ENCODE measurements at places on chromosomes 7 and 10.

DNA sequence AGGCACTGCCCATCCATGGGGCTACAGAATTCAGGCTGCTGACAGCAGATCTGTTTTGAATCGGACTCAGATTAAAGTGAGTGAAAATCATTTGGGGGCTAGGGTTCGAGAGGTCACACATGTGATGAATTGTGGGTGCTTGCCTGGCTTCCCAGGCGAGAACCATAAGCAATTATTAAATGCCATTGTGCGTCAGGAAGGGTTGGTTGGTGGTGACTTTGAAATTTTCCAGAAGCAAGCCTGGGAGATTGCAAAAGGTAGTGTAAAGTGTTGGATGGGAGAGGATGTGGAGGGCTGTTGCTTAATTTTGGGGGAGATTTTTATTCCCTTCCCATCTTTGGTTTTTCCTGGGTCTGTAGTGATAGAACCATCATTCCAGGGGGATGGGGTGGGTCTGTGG, 34.6 kb downstream of the LRMDA start:
- DNase-seq = no peak

DNA sequence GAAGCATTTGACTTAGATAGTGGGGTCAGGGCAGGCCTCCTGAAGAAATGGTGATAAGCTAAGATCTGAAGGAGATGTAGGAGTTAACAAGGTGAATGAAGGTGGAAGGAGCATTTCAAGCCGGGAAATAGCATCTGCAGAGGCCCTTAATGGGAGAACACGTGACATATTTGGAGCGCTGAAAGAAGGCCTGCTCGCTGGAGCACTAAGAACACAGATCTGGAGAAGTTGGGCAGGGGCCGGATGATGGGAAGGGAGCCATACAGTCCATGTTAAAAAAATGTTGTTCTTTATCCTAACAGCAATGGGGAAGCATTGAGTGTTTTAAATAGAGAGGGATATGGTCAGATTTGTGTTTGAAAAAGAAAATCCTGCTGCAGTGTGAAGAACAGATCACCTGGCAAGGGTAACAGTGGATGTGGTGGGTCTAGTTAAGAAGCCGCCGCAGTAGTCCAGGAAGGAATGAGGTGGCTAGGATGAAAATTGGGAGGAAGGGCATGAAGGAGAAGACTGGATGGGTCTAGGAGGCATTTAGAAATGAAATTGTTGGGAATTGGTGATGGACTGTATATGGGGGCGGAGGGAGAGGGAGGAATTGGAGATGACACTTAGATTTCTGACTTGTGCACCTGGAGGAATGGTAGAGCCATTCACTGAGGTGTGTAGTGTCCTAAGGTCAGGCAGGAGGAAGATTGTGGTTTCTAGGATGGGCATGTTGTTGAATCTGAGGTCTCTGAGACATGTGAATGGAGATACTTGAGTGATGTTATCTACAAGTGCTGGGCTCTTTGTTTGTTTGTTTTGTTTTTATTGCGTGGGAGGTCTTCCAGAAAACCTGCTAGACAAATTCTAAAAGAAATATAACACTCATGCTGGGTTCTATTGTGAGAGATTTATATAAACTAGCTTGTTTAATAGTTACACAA, 58.4 kb downstream of the MET start:
- DNase-seq = no peak

GRCh38 chr7:157268540-157268939, 68.3 kb upstream of the DNAJB6 start:
- no peak for DNase-seq

DNA sequence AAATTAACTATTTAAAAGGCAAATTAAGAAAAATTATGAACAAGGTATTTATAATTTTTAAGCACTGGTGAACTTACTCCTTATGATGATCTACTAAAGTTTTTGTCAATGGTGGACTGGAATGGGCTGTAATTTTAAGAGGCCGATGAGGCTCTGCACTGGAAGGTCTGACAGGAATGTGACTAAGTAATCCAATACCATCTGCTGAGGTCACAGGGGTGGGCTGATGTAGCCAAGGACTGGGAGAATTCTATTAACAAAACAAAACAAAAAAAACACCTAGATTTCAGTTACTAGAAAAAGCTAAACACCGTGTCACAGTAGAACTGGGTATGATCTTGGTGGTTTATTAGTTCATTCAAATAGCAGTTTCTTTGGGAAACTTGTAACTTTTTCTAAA, 75.9 kb downstream of the NRBF2 start:
- DNase-seq = no peak

DNA sequence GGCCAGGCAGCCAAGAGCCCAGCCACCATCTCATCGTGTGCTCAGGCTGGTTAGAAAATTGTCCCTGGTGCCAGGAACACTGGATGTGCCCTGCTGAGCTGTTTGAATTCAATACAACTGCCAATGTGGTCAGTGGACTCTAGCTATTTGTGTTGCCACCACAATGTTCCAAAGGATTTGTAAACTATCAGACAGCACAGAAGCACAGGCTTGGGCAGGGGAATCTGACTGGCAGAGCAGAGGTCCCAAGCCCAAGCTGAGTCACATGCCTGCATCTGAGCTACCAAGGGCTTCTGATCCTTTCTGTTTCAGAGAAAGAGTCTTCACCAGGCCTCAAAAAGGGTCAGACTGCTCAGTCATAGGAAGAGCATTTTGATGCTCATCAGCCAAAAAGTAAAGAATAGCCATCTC, 232.1 kb upstream of the SEMA3C start:
- peak; percentile 47 for DNase-seq

DNA sequence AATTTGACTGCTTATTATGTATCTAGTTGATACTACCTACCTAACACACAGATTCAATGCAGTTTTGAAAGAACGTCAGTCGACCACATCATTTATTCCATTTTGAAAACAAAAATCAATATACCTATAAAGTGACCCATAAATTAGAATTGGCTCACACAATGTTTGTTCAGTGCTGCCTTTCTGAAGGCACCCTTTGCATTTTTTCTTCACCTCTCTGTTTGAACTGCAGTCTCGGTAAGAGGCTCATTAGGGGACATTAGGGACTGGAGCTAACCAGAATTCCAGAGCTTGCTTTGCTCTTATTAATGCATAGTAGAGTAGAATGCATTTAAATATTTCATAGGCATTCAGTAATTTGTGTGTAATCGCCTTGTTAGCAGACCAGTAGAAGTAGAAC, 234.1 kb downstream of the FOXP2 start:
- no peak for DNase-seq

GRCh38 chr7:12291870-12292269, 80.8 kb downstream of the TMEM106B start:
- DNase-seq = no peak

GRCh38 chr7:143043391-143043790, 8.8 kb upstream of the OR6V1 start:
- DNase-seq = no peak

- no peak for DNase-seq
These were observed 361.0 kb upstream of the ZMIZ1 start for GRCh38 chr10:78707745-78708144.

DNA sequence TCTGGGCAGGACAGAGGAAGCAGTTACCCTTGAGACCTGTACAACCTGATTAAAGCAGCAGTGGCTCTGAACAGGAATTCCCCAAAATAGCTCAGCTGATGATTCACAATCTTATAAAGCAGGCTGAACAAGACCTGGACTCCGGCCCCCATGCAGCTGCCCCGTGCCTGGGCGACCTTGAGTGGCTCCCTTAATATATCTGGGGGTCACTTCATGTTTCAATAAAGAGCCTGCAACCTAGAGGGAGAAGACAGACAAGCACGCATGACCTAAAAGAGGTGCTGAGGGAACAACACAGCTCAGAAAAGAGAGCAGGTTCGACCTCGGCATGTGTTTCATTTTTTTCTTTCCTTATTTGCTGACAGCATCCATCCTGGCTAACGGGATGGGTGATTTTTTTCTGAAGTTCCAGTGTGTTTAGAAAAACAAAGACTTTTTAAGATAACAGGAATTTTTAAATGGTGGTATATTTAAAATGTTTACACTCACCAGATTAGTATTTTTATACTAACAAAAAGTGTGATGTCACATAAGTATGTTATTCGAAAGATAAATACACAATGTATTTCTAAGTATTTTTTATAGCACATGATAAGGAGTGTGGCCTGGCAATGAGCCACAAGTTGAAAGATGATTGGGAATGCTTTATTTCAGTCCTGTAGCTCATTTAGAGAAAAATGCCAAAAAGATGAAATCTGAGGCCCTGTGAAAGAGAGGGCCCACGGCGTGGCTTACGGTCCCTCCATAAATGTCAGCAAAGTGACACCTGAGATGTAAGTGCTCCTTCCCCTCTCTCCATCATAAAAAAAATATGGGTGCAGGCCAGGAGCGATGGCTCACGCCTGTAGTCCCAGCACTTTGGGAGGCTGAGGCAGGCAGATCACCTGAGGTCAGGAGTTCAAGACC, 161.3 kb downstream of the SLIT1 start:
- DNase-seq = no peak

GRCh38 chr7:19210893-19211413, 65.7 kb upstream of the FERD3L start:
- no peak for DNase-seq

- no peak for DNase-seq
These were observed 33.6 kb downstream of the PDE1C start for GRCh38 chr7:32036557-32036956.

DNA sequence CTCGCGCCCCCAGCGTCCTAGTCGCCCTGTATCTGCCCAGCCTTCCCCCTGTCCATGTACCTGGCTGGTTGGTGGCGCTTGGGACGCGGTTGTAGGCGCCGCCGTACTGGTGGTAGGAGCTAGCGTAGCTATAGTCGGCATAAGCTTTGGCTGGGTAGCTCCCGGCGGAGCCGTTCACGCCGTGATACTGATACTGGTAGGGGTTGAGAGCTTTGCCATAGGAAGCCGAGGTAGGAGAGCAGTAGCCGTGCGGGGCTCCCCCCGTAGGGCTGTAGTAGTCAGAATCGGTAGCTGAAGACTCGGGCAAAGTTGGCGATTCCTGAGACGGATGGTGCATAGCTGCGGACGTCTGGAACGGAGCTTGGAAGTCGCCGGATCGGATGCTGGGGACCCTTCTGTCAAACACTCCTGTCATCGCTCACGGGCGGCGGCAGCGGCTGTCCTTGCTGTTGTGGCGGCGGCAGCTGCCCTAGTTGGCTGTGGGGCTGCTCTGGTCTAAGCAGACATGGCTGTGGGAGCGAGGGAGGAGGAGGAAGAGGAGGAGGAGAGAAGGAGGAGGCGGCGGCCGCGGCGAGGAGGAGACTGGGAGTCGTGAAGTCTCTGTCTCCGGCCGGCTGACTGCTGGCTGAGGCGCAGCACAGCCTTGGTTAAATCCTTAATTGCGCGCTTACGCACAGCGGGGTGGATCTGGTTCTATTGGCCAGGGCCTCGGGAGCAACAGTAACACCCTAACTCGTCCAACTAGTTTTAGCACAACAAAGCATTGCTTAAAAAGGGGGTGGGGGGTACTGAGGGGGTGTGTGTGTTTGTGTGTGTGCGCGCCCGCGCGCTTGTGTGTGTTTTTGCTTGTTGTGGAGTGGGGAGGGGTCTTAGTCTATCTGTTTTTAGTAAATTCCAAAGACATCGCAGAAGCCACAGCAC, at the start of gene DLX5:
DLX5 (minus strand) TSS at position 623 of the 921 bp plus-strand sequence; CDS start at position 415, 208 bp downstream.
- peak; percentile 62 for DNase-seq

DNA sequence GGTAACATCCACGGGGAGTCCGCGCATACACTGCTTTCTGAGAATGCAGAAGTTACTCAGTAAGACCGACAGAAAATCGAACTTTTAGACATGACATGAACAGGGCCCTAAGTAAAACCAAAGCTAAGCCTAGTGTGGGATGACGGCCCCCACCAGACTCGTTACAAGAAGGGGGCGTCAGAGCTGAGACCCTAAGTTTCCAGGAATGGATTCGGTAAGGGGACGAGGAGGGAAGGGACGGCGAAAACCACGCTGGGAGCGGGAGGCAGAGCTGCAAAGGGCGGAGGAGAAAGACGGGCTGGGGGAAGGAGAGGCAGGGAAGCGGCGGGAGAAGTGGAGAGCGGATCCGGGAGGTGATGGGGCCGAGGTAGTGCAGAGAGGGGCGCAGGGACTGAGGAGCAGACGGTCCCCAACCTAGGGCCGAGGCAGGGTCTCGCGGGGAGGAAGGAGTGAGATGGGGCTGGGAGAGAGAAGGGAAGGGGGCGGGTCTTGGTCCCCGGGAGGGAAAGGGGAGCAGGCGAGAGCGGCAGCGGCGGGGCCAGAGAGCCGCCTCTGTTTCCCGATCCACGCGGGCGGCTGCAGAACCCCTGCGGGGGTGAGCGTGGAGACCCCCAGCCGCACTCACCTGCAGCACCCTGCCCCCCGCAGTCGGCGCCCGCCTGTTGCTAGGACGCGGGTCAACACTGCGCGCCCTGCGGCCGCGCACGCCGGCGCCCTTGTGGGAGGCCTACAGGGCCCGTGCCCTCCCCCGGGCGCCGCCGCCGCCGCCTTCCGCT, 513 bp downstream of the ODAD2 start:
- peak; percentile 15 for DNase-seq

DNA sequence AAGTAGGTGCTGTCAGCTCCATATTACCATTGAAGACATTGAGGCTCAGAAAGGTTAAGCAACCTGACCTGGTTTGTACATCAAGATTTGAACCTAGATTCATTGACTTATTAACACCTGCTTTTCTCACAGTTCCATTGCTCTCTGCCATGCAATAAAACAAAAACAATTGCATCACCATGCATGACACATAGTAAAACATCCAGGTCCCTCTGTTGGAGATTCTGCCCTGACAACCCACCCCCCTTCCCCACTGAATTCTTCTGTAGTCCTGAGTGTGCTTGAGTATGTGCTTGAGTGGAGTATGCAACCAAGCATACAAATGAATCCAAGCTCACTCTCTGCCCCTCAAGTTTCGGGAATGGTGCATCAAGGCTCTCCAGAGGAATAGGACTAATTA, 6.0 kb upstream of the LMBR1 start:
- DNase-seq = no peak

GRCh38 chr7:82945480-82945879, 217.2 kb downstream of the PCLO start:
- DNase-seq = no peak

GRCh38 chr10:131312478-131312836, 936 bp upstream of the TCERG1L start:
- DNase-seq = no peak
